ENCODE measurements at places on chromosomes 13 and 19.
A peak's percentile ranks its signal among the peaks of the same experiment; 100 is the strongest.

DNA sequence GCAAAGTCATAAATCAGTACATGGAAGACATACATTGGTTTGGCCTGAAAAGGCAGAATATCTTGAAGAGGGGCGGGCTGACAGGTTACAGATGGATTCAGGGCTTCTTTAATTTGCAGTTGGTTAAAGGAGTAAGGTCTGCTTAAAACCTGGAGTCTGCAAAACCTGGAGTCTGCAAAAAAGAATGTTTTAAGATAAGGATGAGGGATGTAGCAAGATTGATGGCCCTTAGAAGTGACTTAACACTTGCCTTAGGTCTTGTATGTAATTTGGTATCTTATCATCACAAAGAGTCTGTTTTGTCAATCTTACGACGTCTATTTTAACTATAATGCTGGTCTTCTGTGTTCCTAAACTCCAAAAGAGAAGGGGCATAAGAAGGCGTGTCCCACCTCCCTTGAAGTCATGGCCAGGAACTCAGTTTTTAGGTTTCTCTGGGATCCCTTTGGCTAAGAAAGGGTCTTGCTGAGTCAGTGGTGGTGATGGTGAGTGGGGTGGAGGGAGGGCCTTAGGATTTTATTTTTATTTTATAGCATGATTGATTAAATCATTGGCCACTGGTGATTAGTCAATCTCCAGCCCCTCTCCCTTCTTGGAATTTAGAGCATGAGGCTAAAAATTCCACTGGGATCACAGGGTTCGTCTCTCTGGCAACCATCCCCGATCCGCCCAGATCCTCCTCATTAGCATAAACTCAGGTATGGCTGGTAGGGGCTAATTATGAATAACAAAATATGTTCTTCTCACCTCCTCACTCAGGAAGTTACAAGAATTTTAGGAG is 10.1 kb upstream of the HAS1 start:
- DNase-seq, result no peak

- no peak for DNase-seq
Observed at GRCh38 chr13:43362556-43362955, 339.2 kb downstream of the DNAJC15 start.

- no peak for DNase-seq
Observed at GRCh38 chr13:96003304-96003703, 49.9 kb downstream of the UGGT2 start.

DNA sequence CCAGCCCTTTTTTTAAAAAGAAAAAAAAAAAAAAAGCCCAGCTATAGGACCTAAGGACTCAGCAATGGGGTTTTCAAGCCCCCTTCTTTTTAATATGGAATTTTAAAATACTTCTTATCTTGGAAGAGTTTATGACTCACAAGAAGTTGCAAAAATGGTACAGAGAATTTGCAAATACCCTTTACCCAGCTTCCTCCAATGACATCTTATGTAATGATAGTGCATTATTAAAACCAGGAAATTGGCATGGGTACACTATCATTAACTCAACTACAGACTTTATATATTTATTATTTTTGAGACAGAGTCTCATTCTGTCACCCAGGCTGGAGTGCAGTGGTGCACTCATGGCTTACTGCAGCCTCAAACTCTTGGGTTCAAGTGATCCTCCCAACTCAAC is 16.1 kb downstream of the TMEM38A start:
- no peak for DNase-seq

- DNase-seq, result no peak
Observed at GRCh38 chr13:77353995-77354394, 27.1 kb upstream of the MYCBP2 start.

DNA sequence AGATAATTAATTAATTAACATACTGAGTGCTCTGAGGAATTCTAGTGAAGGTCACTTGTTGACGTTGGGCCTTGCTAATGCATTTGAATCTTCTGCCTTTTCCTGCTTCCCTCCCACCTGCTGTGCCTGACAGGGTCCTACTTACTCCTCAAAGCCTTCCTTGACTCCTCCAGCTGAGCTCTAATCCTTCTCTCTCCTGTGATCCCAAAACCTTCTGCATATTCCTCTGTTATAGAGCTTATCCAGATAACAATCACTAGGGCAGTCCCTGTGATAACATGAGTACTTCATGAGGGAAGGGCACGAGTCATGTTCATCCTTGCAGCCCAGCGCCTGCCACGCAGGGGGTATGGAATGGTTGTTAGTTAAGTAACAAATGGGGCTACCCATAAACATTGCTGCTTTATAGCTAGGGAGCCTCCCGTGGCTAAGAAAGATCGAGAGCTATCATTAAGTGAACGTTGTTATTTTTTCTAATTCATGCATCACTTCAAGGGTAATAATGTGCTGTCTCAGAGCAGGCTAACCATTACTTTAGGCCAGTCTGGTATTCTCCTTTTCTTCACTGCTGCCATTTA is 19.1 kb upstream of the SPATA13 start:
- DNase-seq, result no peak

DNA sequence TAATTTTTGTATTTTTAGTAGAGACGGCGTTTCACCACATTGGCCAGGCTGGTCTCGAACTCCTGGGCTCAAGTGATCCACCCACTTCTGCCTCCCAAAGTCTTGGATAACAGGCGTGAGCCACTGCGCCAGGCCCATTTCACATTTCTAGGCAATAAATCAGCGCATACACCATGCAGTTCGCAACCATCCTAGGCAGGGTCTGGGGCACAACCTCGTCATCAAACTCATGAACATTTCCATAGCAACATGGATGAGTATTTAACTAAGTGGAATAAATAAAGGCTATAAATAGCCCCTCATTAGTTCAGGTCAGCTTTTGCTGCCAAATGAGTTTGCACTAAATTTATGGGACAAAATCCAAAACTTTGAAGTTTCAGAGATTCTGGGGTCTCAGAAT is 8.2 kb downstream of the MEIS3 start:
- DNase-seq, result no peak

DNA sequence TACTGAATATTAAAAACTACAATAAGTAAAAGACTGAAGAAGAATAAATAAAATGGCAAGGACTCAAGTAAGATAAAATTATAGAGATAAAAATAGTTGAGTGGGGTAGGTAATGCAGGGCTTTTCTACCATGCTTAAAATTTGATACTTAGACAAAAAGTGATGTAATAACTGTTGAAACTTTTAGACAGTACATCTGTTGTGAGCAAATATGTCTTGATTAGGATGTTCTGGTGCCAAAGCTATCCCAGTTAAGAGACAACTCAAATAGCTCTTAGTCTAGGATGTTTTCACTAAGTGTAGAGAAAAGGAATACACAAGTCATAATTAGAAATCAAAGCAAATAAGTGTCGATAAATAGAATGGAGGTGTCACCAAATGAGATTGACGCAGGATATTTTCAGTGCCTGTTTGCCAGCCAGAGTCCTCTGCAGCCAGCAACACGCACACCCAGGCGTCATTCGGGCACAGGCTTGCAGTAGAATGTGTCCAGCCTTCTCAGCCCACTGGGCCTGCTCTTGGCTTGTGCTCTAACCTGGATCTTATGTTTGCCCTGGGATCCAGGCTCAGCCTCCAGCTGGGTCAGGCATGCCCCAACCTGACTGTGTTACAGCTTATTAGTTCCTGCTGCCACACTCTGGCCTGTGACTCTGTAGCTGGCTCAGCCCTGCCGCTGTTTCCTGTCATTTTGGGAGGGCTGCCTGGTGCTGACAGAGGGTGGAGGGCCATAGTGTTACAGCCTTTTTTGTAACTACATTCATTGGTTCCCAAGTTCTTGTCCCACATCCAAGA is 766.2 kb downstream of the PCDH17 start:
- DNase-seq, result no peak

DNA sequence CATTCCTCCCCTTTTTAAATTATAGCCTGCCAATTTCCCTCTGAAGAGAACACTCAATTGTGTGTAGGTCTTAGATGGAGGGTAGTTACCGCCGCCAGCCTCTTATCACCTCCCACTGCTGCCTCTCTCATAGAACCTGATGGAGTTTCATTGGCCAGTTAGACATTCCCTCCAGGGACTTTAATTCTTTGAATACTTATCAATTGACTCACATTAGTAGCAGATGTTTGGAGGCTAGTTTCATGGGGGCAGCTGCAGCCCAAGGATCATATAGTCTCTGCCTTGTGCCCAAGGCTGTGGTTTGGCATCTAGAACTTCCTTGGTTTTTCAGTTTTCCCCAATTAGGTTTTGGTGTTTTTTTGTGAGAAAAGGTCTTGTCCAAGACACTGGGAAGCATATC is 318.9 kb upstream of the HTR2A start:
- DNase-seq, result peak; percentile 68

DNA sequence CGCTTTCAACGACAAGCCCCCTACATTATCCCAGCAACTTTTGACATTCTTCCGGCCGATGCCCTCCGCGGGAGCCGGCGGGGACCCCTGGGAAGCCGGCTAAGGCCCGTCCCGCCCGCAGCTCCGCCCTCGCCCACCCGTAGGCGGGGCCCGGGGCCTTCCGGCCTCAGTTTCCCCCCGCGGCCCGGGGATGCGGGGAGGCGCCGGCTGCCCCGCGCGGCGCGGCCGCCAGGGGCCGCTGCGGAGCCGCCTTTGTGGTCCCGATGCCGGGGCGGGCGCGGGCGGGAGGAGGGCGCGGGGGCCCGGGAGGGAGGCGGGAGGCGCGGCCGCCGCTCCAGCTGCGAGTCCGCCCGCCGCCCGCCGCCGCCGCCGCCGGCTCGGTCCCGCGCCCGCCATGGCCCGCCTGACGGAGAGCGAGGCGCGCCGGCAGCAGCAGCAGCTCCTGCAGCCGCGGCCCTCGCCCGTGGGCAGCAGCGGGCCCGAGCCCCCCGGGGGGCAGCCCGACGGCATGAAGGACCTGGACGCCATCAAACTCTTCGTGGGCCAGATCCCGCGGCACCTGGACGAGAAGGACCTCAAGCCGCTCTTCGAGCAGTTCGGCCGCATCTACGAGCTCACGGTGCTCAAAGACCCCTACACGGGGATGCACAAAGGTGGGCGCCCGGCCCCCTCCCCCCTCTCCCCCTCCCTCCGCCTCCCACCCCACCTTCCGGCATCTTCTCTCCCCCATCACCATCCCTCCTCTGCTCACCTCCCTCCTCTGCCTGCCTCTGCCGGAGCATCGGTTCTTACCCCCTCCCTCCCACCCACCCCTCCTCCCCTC is at the start of gene CELF5:
TSS of gene CELF5 (plus strand) at position 316 of the 823 bp plus-strand sequence. CDS start at position 395, 79 bp downstream.
- no peak for DNase-seq

DNA sequence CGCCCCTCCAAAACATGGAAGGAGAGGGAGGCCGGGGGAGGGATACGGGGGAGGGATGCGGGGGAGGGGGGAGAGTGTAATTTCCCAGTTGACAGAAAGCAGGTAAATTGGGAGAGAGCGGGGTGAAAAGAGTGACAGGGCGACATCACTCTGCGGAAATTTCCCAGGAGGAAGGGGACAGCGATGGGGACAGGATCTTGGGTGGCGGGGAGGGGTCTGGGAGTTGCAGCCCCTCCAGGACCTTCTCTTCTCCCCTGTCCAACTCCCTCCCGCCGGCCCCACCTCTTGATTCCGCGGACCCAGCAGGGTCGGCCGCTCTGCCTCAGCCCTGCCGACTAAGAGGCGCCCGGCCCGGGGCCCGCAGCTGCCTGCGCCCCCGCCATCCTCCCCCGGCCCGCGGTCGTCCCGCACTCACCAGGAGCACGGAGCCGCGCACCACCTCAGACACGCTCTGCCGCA is 108.0 kb upstream of the DOCK9 start:
- no peak for DNase-seq

GRCh38 chr13:47964863-47965262 is 36.2 kb downstream of the SUCLA2 start:
- DNase-seq, result no peak

GRCh38 chr13:38693641-38694040 is 6.8 kb downstream of the FREM2 start:
- no peak for DNase-seq

DNA sequence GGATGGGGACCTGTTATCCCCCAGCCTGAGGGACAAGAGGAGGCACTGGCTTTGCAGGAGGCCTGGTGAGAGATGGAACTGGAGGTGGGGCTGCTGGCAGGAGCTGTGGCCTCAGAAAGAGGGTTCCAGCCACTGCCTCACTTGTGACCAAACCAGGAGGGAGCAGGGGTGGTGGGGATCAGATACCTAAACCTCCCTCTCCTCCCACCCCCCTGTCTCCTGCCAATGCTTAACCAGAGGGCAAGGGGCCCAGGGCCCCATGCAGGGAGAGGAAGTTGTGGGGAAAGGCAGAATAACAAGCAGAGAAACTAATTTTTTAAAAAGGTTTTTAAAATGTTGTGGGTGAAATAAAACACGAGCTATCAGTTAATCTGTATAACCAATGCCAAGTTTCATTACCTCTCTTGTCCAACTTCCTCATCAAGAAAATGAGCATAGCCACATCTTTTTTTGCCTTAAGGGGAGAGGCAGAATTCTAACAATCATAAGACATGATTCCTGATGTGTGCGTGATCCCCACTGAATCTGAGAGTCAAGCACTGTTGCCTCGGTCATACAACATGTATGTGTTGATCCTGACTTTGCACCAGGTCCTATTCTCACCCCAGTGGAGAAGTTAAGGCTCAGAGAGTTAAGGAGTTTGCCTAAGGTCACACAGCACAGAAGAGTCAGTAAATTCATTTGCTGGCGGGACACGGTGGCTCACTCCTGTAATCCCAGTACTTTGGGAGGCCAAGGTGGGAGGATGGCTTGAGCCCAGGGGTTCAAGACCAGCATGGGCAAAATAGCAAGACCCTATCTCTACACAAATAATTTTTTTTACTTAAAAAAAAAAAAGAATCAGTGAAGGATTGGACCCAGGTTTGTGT is 12.9 kb downstream of the FXYD5 start:
- DNase-seq, result no peak

DNA sequence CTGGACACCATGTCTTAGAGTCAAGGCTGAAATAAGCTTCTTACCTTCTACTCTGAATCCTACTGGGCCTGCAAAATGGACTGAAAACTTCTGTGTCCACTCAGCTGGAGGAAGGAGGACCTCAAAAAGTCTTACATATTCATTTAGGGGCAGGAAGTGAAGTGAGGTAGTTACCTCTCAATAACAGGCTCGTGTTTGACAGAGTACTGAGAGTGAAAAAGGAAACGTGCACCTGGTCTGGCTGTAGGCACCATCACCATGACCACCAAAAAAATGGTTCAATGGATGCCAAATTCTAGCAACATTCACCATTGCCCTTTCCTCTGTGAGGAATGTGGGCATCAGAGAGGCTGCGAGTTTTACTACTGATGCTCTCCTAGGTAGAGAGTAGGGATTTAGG is 176.2 kb downstream of the RFC3 start:
- no peak for DNase-seq

DNA sequence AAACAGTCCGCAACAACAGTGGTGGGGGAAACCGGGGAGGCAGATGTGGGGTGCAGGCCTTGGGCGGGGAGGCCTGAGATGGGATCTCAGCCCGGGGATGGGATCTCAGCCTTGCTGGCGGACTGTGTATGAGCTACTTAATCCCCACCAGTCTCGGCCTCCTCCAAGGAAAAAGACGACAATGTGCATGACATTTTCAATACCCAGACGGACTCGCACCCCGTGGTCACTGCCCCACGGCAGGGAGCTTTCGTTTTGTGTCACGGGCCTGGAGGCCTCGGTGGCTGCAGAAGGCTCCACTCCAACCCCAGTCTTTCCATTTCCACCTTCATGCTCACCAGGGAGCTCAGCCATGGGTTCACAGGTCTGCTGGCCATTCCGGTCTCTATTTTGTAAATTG is 25.5 kb downstream of the GRTP1 start:
- DNase-seq, result no peak

GRCh38 chr13:46100191-46100815 is 4.5 kb downstream of the CPB2 start:
- no peak for DNase-seq
